ENCODE measurements at places on chromosomes 1 and 21.

GRCh38 chr1:245383396-245384330 is 228.9 kb downstream of the KIF26B start:
- no peak for DNase-seq

GRCh38 chr1:98426092-98426491 is 235.4 kb upstream of the SNX7 start:
- DNase-seq = no peak

DNA sequence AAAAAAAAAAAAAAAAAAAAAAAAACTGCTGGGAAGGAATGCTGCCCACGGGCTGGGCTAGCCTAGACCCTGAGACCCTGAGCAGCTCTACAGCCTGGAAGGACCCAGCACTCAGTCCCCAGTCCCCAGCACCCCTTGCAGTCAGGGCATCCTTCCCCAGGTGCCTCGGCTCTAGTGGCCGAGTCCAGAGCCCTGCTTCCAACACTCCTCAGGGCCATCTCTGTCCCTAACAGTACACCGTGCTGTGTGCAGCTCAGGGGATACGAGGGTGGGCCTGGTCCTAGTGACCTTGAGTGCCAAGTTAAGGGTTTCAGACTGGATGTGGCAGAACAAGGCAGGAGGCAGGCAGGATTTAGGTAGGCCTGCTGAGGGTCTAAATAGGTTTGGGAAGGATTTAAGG is 50.2 kb upstream of the LRP8 start:
- DNase-seq = no peak

- no peak for DNase-seq
These were observed 1.2 kb downstream of the MCOLN2 start for GRCh38 chr1:84995484-84996334.

Measured in glomerular endothelial cell (primary cell).